ENCODE measurements at places on chromosomes 5 and 9. TPM values are rescaled to one million over a fixed set of nuclear protein-coding genes. Genes with fewer than 3 reads are reported as not detected.

GRCh38 chr5:11792621-11793020 lies 111.6 kb downstream of the CTNND2 start:
- no peak for DNase-seq
- no peaks in the 10 kb centered on the region for H3K36me3 ChIP-seq
- H3K4me1 ChIP-seq, result no peaks in the 10 kb centered on the region
- H3K27me3 ChIP-seq, result no peaks in the 10 kb centered on the region

DNA sequence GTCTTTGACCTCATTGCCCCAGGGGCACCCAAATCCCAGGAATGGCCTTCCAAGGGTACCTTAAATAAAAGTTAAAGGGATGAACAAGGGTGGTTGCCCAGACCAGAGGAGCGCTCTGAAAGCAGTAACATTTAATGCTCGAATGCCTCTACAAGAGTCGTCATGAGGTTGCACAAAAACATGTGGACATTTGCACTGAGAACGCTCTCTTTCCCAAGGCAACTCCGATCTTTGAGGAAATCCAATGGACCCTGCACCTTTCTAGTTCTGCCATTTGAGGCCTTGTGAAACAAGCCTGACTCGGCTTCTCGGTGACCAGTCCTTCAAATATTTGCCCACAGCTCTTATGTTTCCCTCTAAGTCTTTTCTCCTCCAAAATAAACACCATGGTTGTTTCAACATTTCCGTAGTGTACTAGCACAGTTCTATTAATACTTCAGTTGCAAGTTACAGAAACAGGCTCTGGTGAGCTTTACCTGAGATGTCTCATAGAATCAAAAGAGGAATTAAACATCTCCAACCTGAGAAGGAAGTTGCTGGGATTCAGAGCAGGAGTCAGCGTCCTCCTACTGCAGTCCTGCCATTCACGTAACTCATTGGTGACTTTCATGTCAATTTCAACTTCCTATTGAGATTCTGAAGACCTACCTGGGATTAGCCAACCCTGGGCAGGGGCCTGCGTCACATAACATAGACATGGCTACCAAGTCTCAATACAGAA lies 168.8 kb upstream of the RAI14 start:
- H3K27me3 ChIP-seq, result no peaks in the 10 kb centered on the region
- peak overlapping the region; percentile 61 for H3K27ac ChIP-seq
- DNase-seq, result no peak
- H3K36me3 ChIP-seq, result no peaks in the 10 kb centered on the region
- no peaks in the 10 kb centered on the region for H3K4me1 ChIP-seq

GRCh38 chr5:124841829-124842712 lies 95.6 kb upstream of the ZNF608 start:
- H3K4me3 ChIP-seq, result no peak overlapping the region
- no peak for DNase-seq
- no peaks in the 10 kb centered on the region for H3K27me3 ChIP-seq
- no peaks in the 10 kb centered on the region for H3K36me3 ChIP-seq
- peaks cover 16% of the 10 kb centered on the region for H3K4me1 ChIP-seq

GRCh38 chr5:180193749-180194375 lies 15.1 kb downstream of the RASGEF1C start:
- H3K27me3 ChIP-seq, result no peaks in the 10 kb centered on the region
- no peaks in the 10 kb centered on the region for H3K36me3 ChIP-seq
- no peak overlapping the region for H3K4me3 ChIP-seq
- no peaks in the 10 kb centered on the region for H3K4me1 ChIP-seq
- no peak overlapping the region for H3K27ac ChIP-seq
- DNase-seq, result no peak

GRCh38 chr9:118896324-118897000 lies 472.8 kb downstream of the BRINP1 start:
- no peak overlapping the region for H3K27ac ChIP-seq
- H3K36me3 ChIP-seq, result no peaks in the 10 kb centered on the region
- H3K4me3 ChIP-seq, result no peak overlapping the region
- H3K4me1 ChIP-seq, result no peaks in the 10 kb centered on the region
- no peaks in the 10 kb centered on the region for H3K27me3 ChIP-seq
- no peak for DNase-seq

GRCh38 chr5:131441184-131441583 lies 177.3 kb downstream of the CDC42SE2 start:
- no peaks in the 10 kb centered on the region for H3K27me3 ChIP-seq
- peak overlapping the region; percentile 5 for H3K27ac ChIP-seq
- no peak overlapping the region for H3K4me3 ChIP-seq
- DNase-seq, result no peak
- no peaks in the 10 kb centered on the region for H3K4me1 ChIP-seq
- no peaks in the 10 kb centered on the region for H3K36me3 ChIP-seq

DNA sequence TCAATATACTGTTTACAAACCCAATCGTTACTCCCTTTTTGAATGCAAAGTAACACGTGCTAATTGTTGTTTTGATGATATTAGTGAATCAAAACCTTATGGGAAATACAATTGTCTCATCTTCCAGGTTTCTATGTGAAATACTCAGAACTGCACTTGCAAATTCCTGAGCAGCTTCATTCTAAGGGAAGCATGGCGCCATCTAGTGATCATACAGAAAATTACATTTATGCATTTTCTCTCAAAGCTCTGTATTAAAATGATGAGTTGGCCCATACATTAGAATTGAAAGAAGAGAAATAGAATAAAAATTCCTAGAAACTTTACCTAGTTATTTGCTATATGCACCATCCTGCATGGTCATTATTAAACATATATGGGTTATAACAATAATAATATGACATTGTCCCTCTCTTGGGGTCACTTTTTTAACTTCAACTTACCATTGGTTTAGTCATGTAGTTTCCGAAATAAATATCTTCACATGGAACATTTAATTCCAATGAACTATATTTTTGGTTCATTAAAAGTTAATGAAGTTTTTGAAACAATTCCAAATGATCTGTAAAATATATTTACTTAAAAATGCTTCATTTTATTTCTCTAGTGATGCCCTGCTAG lies 220.0 kb downstream of the PDE4D start:
- no peaks in the 10 kb centered on the region for H3K36me3 ChIP-seq
- no peaks in the 10 kb centered on the region for H3K4me1 ChIP-seq
- H3K27me3 ChIP-seq, result no peaks in the 10 kb centered on the region

DNA sequence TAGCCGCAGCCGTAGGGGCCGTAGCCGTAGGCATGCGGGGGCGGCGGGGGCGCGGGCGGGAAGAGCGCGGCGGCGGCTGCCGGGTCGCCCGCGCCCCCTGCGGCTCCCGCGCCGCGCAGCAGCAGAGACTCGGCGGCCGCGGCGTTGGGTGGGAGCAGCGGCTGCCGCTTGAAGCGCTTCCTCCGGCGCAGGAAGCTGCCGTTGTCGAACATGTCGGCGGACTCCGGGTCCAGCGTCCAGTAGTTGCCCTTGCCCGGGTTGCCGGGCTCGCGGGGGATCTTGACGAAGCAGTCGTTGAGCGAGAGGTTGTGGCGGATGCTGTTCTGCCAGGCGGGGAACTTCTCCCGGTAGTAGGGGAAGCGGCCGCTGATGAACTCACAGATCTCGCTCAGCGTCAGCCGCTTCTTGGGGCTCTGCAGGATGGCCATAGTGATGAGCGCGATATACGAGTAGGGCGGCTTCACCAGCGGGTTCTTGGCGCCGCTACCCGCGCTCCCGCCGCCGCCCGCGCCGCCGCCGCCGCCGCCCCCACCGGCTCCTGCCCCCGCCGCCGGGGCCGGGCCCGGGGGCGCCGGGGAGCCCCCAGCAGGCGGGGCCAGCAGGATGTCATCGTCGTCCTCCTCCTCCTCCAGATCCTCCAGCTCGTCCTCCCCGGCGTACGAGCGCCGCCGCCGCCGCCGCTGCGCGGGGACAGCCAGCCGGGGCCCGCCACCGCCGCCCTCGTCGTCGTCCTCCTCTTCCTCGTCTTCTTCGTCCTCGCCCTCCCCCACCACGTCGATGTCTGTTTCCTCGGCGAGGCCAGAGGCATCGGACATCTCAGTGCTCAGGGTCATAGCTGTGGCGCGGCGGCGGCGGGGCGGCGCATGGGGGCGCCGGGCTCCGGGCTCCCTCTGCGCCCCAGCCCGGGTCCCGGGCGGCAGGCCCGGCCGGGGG lies 781 bp downstream of the FOXD1 start:
- DNase-seq, result no peak
- H3K4me1 ChIP-seq, result peaks cover 18% of the 10 kb centered on the region
- peak overlapping the region; percentile 73 for H3K27ac ChIP-seq
- H3K36me3 ChIP-seq, result no peaks in the 10 kb centered on the region

The CTXN3 gene
- total RNA-seq, result not detected

The C9orf50 gene
- total RNA-seq, result not detected

The COL15A1 gene
- total RNA-seq, result 3.4 TPM

The GABBR2 gene
- total RNA-seq, result not detected
